NCI-H2081 (cell line): ENCODE measurements at places on chromosomes 2 and 18.
A peak's percentile ranks its signal among the peaks of the same experiment; 100 is the strongest.

DNA sequence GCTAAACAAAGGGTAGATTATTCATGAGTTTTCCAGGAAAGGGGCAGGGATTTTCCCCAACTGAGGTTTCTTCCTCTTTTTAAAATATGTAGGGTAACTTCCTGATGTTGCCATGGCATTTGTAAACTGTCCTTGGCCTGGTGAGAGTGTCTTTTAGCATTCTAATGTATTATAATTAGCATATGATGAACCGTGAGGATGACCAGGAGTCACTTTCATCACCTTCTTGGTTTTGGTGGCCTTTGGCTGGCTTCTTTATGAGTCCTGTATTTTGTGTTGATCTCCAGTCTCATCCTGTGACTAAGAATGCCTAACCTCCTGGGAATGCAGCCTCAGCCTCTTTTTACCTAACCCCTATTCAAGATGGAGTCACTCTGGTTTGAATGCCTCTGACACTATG is 391.0 kb upstream of the LINC00305 start:
- no peak for DNase-seq

DNA sequence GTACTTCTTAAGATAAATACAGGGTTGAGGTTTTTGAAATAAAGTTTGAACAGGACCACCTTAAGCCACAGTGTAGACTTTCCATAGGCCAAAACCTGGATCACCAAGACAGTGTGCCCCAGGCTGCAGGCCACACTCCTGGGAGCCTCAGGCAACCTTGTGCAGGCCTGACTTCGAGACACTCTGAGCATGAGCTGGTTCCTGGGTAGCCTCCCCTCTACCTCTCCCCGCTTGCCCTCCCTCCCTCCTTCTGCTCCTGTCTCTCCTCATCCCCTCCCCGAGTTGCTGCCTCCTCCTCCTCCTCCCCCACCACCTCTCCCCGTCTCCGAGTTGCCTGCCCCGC is 10.6 kb upstream of the PROC start:
- DNase-seq: no peak

DNA sequence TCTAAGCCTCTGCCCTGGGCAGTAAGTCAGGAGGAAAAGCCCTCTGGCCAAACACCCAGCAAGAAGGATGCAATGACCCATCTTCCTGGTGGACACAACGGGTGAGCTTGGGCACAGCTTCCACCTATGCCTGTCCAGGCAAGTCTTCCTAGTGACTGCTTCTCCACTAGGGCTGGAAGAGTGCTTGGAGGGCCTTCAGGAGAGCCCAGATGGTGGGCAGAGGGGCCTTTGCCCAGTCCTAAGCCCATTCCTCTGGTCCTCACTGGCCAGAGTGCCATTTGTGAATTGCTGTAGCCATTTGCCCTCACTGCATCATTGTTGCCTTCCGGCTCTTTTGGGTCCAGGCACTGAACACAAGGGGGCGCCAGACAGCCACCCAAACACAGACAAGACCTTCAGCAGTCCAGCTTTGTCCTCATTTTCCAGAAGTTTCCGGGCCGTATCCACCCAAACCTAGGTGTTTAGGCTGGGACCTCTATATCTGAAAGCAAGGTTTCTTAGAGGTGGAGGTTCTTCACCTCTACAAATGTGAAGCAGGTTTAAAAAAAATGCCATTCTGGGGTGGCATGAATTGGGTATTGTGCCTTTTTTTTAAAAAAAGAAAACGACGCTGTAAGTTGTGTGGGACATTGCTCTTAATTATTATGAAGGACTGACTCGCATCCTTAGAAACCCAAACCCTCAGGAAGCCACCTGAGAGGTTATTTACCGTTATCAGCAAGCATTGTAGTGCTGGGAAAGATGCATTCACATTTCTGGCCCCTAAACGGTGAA is 29.5 kb downstream of the PAX8 start:
- peak; percentile 62 for DNase-seq

- no peak for DNase-seq
These were observed 484 bp upstream of the DARS1 start for GRCh38 chr2:135985826-135986393.

- DNase-seq: no peak
These were observed 102.5 kb upstream of the NOSTRIN start for GRCh38 chr2:168699844-168700417.

- no peak for DNase-seq
These were observed 5.3 kb upstream of the TYMS start for GRCh38 chr18:652131-652530.

DNA sequence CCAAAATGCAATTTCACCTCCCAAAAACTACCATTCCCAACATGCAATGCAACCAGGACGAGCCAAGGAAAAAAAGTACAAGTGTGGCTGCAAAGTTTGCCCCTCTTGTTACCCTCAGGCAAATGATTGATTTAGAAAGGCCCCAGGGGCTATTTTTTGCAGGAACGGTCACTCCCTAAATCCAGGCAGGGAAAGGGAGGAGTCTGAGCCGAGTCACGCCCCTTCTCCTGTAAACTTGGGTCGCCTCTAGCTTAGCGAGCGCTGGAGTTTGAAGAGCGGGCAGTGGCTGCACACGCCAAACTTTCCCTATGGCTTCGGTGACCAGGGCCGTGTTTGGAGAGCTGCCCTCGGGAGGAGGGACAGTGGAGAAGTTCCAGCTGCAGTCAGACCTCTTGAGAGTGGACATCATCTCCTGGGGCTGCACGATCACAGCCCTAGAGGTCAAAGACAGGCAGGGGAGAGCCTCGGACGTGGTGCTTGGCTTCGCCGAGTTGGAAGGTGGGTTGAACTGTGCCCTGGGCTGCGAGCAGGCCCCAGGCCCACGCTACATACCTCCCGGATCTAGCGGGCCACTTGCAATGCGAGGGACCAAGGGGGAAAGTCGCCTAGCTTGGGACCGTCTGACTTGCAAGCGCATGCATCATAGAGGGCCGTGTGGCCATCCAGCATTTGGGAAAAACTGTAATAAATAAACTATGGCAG is at the start of gene GALM:
GALM (plus strand) TSS at position 261 of the 702 bp plus-strand sequence; CDS start at position 309, 48 bp downstream.
- DNase-seq: peak; percentile 38

GRCh38 chr2:95054016-95054415 is 28.5 kb downstream of the MAL start:
- no peak for DNase-seq

DNA sequence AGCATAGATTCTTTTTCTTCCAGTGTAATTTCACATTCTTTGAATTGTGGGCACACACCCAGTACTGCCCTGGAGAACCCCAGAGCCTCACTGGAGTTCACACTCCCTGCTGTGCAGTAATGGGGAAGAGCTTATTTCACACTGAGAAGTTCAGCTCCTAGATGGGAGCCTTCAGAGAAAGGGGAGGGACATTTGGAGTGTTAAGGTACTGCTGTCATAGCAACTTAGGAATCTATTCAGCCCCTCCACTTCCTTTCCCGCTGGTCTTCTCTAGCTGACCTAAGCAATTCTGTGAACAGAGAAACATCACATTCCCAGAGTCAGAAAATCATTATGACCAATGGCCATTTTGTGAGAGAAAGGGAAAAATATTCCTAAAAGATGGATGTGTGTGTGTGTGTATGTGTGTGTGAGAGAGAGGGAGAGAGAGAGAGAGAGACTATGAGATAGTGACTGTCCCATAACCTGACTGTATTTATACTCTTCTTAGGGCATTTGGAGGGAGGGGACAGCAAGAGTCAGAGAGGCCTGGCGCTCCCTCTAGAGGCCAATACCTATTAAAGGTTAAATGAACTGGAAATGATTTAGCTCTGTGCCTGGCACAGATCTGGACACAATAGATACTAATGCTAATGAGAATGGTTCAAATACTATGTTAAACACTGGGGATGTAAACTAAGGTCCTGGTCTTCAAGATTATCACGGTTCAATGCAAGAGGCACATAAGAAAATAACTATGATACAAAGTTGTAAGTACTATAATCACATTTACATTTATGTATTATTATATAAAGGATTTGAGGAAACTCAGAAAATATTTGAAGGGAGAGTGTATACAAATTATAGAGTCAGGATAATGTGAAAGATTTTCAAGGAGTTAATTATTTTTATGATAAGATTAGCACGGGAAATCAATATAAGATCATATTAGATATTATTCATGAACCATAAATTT is 41.5 kb upstream of the RPE start:
- DNase-seq: peak; percentile 41

GRCh38 chr2:205197468-205198139 is 484.7 kb upstream of the NRP2 start:
- DNase-seq: no peak

DNA sequence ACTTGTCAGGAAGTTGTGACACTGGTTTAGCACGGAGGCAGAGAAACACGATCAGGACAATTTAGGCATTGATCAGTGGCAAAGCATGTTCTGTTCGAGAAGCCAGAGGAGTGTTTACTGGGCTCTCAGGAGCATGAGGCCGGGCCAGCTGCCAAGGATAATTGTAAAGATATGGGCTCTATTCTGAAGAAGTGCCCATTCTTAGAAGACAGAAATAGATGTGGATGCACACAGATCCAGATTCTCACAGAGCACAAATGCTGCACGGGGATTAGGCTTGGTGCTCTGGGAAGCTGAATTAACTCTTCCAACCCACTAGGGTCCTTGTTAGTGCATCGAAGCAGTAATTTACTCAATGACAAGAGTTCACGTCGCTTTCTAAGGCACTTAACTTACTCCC is 16.2 kb downstream of the AFF3 start:
- no peak for DNase-seq

- DNase-seq: no peak
These were observed 167.1 kb downstream of the SLC8A1 start for GRCh38 chr2:40284797-40285196.

DNA sequence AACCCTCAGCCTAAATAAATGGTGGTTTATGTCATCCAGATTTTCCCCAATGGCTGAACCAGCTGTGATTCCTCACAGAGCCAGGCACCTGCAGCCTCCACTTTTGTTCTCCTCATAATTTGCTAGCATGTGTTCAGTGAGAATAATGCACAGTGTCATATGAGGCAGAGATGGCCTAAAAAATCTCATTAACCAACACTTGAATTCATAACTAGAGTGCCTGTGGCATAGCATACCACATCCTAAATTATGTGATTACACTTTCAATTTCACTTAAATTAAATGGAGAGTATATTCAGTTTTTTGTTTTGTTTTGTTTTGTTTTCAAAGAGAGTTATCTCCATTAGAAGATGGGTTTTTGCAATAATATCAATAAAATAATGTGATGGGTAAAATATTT is 488.0 kb downstream of the CBLN2 start:
- DNase-seq: peak; percentile 1

DNA sequence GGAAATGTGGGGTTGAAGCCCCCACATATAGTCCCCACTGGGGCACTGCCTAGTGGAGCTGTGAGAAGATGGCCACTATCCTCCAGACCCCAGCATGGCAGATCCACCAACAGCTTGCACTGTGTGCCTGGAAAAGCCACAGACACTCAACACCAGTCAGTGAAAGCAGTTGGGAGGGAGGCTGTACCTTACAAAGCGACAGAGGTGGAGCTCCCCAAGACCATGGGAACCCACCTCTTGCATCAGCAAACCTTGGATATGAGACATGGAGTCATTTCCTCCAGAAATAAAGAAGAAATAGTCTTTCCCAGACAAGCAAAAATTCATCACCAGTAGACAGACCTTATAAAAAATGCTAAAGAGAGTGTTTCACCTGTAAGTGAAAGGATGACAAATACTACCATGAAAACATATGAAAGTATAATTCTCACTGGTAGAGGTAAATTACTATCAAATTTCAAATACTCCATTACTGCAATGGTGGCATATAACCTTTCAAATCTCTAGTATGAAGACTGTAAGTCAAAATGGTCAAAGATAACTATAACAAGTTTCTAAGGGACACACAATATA is 152.6 kb upstream of the EPHA4 start:
- DNase-seq: no peak

DNA sequence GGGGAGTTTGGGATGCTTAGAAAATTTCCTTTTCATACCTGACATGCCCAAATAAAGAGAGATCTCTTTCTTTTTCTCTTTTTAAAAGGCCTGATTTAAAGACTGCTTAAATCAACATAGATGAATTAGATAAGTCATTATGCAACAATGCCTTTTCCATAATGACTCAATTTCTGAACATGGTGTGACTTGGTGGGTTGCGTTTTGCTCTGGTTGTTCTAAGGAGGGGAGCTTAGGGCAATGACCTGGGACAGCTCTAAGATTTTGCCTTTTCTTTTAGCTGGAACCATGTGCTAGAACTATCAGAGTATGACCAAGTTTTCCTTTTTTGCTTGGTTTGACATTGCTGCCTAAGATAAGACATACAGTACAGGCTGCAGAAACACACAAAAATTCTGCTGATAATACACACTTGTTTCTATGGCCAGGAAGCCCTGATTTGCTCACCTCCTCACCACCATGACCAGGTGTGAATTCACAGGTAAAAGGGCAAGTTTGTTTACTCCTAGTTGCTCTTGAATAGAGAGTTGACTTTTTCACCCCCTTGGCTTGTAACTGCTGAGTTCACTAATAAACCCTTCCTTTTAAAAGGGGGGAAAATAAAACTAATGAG is 58.1 kb upstream of the IL1RL1 start:
- no peak for DNase-seq

- DNase-seq: peak; percentile 42
These were observed 498 bp downstream of the ITGAV start for GRCh38 chr2:186590350-186590758.

GRCh38 chr2:138018866-138019688 is 54.8 kb downstream of the HNMT start:
- DNase-seq: no peak

DNA sequence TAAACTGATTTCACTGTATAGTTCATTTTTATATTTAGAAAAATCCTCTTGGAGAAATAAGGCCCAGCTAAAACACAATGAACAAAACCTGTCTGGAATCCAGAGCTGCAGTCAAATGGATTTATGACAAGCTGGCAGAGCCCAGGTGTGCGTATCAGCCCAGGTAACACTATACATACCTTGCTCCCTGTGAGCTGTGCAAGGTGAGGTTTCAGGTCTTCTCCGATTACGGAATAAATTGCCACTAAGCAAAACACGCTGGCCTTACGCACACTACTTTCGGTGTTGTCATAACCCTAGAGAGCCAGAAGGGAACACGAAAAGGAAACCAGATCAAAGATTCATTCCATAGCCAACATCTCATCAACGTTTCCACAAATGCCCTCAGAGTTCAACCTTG is 61.9 kb upstream of the TFCP2L1 start:
- no peak for DNase-seq

DNA sequence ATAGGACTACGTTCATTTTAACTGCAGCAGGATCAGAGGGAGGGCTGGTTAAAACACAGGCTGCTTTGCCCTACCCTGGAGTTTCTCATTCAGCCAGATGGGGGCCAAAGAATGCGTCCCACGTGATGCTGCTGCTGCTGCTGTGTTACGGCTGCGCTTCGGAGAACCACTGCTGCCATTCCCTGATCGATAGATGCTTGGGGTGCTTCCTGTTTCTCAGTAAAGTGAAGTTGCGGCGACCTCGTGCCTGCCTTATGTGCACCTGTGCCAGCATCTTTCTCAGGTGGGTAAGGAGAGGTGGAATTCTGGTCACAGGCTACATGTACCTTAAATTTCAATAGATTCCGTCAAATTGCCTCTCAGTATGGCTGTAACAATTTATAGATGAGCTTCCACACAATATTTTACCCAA is 24.7 kb upstream of the TOGARAM2 start:
- DNase-seq: no peak

DNA sequence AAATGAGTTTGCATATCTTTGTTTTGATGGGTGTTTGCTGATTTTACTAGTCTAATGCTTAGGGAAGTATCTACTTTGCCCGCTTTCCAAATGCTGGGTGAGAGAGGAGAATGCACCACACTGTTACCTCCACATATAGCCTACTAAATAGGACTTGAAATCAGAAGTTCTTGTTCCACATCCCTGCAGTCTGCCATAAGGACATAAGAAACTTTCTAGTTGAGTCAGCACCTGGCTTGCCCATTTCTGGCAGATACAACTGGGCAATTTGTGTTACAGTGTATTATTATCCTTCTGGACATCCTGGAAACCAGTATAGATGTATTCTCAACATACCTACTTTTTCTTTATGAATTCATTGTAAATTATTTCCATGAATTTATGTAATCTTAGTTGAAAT is 29.5 kb downstream of the ANXA4 start:
- no peak for DNase-seq
